ENCODE measurements at places on chromosomes 4 and X.
A peak's percentile ranks its signal among the peaks of the same experiment; 100 is the strongest.

GRCh38 chrX:155819966-155820491, 61.1 kb upstream of the VAMP7 start:
- no peak for DNase-seq

DNA sequence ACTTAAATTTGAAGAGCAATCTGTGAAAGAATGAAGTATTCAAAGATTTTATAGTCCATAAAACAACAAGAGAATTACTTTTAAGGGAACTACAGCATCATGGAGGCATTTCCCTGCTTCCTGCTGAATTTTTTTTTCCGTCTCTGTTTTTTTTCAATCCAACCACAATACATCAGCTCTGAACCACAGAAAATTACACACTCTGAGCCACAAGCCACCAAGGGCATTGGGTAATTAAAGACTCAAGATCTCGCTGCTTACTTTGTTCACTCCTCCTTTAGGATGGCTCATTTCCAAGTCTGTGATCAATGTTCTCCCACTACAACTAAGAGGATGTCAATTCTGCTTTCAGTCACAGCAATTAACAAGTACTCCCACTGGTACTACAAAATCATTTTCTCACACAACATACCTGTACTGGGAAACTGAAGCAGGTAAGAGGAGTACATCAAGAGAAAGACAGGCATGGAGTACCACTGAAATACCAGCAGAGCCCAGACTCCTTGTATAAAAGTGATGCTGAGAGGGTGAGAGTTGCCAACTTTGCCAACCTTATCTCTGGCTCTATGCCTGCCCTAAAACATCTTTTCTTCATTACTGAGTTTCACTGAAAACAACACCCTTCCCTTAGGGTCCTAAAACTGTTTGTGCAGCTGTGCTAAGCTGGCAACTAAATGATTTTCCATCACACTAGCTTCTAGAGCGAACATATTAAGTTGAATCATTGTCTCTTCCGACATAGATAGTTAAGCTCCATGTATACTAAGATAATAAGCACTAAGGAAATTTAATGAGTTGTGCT, 105.8 kb upstream of the MAGEB18 start:
- DNase-seq = no peak

DNA sequence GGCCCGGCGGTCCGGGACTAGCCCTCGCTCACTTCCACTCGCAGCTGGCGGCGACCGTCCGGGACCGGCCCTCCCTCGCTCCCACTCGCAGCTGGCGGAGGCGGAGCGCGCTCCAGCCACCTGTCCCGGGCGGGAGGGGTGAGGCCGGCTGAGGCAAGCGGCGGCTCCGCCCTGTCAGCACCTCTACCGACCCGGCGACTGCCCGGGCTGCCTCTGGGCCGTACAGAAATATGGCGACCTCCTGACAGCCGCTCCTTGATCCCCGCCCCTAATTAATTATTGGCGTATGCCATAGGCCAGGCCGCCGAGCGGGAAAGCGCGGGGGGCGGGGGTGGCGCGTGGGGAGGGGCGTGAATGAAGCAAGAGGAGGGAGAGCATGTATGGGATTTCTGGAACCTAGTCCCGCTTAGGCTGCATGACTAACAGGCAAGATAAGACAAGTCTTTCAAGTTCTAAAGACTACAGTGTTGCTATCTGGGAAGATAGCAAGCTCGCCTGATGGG, at the start of gene MORC4:
TSS of gene MORC4 (minus strand) at position 200 of the 503 bp plus-strand sequence. CDS start 243 bp downstream, outside the sequence.
- DNase-seq = peak; percentile 50

- peak; percentile 57 for DNase-seq
Measured at GRCh38 chrX:16712548-16713155, at the start of gene CTPS2. CTPS2 (minus strand) TSS chrX:16712669; CDS start chrX:16702902, 9,767 bp downstream.

DNA sequence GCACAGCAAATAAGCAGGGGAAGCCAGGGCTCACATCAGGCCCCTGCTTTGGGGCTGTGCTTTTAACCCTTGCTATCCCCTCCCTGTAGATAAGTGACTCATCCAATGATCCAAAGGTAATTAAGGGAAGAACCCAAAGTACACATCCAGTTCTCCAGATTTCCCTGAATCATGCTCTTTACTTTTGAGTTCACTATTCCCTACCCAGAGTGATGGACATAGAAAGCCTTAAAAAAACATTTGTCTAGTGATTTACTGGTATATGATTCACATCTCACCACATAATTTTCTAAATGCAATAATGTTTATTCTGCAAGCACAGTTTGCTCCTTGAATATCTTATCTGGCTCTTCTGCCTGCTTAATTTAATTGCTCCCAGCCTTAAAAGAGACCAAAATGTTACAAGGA, 136.2 kb downstream of the PPP3CA start:
- no peak for DNase-seq

- DNase-seq = no peak
Measured at GRCh38 chrX:72621625-72622485, 49.2 kb upstream of the HDAC8 start.

- DNase-seq = no peak
Measured at GRCh38 chr4:8182858-8183725, 16.0 kb upstream of the SH3TC1 start.

DNA sequence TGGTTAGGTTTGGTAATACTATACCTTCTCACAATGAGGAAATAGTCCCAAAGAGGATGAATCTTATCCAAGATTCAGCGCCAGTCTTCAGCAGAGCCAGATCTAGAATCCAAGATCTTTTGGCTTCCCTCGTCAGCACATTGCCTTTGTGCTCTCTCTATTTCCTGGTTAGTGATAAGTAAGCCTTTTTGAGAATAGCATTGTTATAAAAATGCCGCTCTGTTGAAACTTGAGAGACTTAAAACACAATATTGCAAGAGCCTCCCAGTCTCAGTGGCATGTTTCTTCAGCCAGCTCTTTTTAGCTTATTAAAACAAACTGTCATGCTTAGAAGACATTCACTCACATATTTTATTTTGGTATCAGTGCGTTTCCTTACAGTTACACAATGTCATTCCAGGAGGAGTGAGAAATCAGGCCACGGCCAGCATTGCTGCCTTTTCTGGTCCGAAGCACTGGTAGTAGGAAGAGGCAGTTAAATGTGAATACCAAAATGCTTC, 141.4 kb downstream of the KLHL8 start:
- no peak for DNase-seq

DNA sequence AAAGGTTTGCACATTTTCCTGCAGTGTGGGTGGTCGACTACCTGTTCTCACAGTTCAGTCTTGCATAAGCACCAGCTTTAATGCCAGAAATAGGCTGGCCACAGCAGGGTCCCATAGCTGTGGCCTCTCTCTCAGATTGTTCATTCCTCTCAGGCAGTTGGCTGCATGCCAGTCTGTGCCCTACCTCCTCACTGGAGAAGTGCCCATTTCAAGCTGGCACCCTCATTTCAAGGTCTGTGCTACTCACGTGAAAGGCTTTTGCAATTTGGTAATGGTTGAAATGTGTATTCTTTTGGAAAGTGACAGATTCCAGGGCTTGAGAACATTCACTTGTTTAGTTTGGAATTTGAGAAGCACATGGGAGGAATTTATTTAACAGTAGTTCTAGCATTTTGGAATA, 28.9 kb upstream of the MTMR1 start:
- no peak for DNase-seq

- DNase-seq = no peak
Measured at GRCh38 chrX:122567911-122568310, 616.2 kb upstream of the GRIA3 start.

- DNase-seq = no peak
Measured at GRCh38 chr4:158190718-158191117, 17.9 kb upstream of the GASK1B start.

DNA sequence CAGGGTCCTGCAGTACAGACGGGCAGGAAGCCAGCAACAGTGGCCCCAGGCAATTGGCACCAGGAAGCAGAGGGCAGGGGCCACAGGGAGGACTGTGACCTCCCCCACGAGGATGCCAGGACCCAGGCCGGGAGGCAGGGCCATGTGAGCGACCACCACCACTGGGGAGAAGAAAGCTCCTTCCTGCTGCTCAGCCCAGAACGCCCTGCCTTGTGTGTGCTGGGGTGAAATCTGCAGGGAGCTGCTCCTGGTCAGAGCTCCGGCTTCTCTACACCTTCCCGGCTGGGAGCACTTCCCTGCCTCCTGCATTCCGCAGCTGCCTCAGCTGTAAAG, 100.4 kb downstream of the HMX1 start:
- DNase-seq = no peak

- DNase-seq = no peak
Measured at GRCh38 chr4:160316036-160316435, 1213.2 kb downstream of the RAPGEF2 start.

- DNase-seq = no peak
Measured at GRCh38 chr4:108982402-108983185, 219.7 kb upstream of the ETNPPL start.

GRCh38 chr4:7347981-7348380, 86.7 kb downstream of the PSAPL1 start:
- DNase-seq = no peak

DNA sequence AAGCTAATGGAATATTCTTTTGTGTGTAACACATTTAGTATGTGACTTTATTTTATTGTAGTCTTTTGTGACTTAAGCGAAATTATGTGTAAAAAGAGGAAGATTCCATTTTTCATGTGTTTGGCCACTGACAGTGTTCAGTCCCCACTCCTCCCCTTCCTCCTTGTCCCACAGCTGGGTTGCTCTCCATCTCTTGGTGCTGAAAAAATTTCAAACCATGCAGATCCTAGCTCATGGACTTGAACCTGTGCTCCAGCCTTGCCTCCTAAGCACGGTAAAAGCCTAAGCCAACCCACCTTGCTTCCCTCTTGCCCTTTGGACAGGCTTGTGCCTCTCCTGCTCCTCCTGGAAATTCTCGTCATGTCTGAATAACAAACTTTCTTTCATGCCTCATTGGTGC, 2008.5 kb upstream of the TENM3 start:
- DNase-seq = no peak

DNA sequence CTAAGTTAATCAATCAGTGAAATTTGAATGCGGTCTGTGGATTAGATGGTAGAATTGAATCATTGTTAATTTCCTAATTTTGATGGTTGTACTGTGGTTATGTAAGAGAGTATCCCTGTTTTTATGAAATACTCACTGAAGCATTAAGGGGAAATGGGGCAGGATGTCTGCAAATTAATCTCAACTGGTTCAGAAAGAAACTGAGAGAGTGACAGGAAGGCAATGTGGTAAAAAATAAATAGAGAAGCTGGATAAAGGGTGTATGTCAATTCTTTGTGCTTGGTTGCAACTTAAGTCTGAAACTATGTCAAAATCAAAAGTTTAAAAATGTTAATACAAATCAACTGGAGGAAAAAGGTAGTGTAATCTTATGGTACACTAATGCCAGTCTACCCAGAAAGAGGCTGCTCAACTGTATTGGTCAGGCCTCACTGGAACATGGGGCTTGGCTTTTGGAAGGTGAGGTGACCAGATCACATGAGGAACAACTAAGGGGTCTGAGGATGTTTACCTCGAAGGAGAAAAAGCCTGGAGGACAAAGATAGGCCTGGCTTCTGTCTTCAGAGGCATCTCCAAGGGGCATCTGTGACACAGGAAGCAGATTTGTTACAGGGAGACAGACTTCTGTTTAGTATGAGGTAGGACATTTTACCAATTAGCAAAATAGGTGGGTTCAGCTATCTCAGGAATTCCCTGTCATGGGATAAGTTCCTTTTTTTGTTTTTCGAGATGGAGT, 83.1 kb downstream of the DLG3 start:
- DNase-seq = no peak

GRCh38 chr4:110059556-110060191, 138.7 kb downstream of the ELOVL6 start:
- no peak for DNase-seq

DNA sequence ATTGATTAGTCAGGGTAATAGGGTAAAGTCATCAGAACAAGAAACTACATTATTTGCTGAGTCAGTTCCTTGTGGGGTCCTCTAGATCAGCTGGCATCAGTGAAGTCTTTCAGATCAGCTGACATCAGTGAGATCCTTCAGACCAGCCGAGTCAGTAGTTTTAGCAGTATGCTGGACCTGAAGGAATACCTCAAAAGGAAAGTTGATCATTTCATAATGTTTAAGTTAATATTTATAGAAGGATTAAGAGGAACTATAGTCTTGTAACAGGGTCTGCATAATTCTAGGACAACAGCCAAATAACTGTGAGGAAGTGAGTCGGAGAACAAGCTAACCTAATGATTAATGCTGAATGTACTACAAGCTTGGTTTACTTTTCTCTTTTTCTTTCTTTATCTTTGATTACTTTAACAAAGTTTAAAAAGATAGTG, 958 bp upstream of the UGT2B7 start:
- no peak for DNase-seq

GRCh38 chrX:7088968-7089615, 58.4 kb upstream of the STS start:
- peak; percentile 13 for DNase-seq

- no peak for DNase-seq
Measured at GRCh38 chr4:98508829-98509598, 149.4 kb downstream of the TSPAN5 start.
